H1 (cell line): ENCODE measurements at places on chromosomes 6 and 20.

GRCh38 chr20:6026051-6026450 lies 27.8 kb downstream of the LRRN4 start:
- DNase-seq: no peak

DNA sequence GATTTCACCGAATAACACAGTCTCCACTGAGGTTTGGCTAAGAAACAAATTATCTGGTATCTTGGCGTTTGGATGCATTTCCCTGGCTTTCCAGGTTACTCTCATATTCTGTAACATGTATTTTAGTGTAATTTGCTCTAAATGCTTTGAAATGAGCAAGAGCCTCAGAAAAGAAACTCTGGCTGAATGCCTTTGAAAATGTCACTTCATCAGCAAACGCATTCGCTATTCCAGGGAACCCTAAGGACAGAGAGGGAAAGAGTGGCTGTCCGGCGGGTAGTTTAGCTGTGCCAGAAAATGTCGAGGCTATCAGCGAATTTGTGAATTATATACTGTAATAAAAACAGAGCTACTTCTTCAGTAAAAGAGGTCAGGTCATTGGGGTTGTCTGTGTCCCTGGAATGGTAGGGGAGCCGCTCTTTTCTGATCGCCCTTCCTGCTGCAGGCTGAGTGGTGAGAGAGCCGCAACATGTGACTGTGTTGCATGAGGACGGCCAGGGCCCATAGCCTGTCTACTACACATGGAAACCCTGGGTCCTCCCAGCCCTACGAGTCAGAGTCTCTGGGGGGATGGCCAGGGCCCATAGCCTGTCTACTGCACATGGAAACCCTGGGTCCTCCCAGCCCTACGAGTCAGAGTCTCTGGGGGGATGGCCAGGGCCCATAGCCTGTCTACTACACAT lies 57.3 kb downstream of the SMOC2 start:
- DNase-seq: no peak

GRCh38 chr6:166056637-166057036 lies 111.0 kb downstream of the TBXT start:
- DNase-seq: no peak

DNA sequence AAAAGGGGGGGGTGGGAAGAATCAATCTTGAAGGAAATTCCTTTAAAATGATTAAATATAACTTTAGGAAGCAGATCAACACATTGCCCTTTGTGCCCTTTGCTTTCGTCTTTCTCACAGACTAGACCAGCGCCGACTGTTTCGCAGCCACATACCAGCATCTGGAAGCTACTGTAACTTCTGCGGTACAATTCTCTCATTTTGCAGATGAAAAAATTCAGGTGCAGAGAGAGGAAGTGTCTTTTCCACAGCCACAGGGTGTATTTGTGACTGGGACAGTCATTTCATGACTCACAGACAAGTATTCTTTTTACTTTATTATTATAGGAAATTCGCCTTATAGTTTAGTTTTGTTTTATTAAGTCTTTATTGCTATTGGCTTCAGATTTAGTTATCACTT lies 84.2 kb downstream of the UST start:
- no peak for DNase-seq

GRCh38 chr6:22023937-22024336 lies 272.9 kb downstream of the PRL start:
- no peak for DNase-seq

DNA sequence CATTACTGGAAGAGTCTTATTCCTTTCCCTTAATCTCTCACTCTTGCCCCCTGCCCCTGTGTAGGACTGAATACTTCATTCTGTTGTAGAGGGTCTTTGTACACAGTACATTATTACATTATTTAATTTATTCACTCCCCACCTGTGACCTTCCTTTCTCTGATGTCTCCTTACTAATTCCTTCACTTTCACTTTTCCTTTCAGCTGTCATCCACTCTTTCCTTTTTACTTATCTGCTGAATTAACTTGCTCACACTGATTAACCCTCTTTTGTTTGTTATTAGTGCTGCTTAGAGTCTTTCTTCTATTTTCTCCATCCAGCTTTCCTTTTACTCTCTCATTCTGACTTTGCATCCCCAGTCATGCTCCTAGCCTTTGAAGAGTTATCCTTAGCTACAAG lies 6.5 kb upstream of the PGBD1 start:
- DNase-seq: no peak

DNA sequence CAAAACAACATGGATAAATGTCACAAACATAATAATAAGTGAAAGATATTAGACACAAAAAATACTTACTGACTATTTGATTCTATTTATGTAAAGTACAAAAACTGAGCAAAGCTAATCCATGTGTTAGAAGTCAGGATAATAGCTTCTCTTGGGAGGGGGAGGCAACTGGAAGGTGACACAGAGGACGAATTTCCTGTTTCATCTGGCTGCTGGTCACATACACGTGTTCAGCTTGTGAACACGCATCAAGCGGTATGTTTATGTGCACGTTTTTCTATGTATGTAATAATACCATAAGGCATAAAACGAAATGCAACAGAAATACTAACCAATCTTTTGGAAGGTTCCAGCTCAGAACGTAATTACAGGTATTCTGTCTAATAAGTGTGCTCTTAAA lies 54.3 kb downstream of the MKKS start:
- DNase-seq: no peak

- DNase-seq: no peak
Measured at GRCh38 chr6:68743099-68743498, 108.0 kb downstream of the ADGRB3 start.

DNA sequence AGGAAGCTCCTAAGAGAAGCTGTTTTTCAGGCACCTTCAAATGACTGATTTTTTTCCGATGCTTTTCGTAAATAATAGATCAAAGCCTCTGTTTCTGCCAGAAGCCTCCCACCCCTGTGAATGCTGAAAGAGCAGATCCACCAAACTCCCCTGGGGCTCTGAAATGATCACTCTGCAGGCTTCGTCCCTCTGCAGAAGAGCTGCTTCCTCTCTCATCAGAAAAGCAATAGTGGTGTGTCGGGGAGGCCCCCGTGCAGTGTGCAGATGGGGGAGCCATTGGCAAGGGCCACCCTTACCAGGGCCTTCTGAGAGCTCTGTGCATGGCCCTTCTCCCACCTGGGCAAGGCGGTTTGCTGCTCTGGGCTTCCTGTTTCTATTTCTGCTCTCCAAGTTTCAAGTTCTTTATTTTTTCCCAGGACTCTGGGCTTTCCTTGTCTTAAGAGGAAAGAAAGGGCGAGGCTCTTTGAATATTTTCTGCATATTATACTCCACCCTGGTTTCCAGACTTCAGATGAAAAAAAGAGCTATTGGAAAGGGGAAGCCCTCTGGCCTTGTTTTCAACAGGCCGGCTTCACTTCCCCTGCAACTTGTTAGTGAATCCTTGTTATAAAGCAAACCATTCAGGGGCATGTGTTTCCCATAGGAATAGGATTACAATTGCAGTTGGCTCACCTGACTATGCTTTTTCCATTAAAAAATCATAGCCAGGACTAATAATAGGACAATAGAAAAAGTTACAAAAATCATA lies 155.2 kb downstream of the TTLL2 start:
- DNase-seq: no peak

DNA sequence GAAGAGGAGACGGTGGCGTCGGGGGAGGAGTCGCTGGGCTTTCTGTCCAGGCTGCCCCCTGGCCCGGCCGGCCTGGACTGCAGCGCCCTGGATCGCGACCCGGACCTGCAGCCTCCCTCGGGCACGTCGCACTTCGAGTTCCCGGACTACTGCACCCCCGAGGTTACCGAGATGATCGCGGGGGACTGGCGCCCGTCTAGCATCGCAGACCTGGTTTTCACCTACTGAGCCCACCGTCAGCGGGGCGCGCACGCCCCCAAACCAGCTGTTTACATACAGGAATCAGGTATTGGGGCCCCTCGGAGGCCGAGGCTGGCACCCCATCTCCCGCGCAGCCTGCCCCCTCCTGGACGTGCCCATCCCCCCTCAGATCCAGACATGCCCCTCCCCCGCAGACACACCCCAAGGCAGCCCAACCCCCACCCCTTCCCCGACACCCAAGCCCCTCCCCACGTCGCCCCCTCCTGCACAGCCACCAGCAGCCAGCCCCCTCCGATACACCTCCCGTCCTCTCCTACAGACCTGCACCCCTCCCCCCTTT lies 1.4 kb downstream of the SOX12 start:
- no peak for DNase-seq
